ENCODE measurements at places on chromosomes 5 and 9.

- peak; percentile 87 for DNase-seq
Measured at GRCh38 chr9:135925496-135926133, 18.3 kb upstream of the CAMSAP1 start.

DNA sequence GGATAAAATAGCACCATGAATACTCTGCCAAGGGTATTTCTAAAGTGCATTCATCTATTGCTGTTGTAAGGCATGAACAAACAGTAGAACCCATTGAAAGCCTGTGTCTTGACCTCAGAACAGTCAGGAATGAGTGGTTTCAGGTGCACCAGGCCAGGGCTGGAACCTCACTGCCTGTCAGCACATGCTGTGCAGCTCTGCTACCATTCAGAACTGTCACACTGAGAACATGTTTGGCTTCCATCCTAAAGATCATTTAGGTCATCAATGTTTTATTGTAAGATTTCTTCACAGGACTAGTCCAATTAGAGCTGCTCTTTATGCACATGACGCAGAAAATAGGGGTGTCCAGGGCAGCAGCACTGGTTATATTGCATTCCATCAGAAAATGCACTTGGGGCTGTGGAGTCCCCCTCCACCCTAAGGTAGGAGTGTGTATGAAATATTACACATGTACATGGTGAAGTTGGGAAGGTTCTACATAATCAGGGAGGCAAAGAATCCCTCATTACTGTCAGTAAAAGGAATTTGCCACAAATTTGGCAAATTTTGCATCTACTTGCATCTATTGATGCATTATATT lies 408.0 kb downstream of the CTNND2 start:
- no peak for DNase-seq

DNA sequence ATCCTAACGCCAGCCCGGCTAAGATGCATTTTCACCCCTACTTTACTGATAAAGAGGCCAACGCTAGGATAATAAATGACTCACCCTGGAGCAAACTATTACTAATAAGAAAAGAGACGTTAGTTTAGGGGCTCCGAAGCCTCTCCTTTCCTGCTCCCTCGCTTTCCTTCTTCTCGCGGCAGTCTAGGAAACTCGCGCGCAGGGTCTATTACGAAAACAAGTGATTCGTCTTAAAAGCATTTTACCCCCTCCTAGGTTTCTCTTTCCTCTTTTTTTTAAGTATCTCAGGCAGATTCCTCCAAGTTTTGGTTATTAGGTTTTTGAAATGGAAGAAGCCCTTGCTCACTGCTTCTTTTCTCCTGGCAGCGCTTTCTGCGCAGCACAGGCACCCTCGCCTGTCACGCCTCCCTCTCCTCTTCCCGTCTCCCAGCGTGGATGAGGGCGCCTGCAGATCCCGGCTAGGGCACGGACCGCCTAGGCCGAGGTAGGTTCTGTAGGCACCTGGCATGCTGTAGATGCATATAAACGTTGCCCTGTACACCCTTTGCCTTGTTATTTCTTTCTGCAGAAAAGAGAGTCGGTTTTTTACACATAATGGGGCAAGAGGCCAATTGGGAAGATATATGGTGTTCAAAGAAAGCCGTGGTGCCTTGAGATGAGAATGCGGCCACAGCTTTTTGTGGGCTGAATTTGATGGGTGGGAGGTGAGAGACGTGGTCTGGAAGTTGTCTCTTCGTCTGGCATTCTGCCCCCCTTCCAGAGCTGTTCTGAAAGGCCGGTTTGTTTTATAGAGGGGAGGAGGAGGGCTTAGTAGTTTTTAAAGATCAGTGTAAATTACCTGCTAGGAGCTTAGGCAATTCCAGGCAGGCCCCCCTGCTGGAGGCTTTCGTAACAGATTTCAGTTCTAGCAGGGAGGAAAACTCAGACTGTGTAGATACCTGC lies 983 bp downstream of the GCNT1 start:
- DNase-seq: no peak

DNA sequence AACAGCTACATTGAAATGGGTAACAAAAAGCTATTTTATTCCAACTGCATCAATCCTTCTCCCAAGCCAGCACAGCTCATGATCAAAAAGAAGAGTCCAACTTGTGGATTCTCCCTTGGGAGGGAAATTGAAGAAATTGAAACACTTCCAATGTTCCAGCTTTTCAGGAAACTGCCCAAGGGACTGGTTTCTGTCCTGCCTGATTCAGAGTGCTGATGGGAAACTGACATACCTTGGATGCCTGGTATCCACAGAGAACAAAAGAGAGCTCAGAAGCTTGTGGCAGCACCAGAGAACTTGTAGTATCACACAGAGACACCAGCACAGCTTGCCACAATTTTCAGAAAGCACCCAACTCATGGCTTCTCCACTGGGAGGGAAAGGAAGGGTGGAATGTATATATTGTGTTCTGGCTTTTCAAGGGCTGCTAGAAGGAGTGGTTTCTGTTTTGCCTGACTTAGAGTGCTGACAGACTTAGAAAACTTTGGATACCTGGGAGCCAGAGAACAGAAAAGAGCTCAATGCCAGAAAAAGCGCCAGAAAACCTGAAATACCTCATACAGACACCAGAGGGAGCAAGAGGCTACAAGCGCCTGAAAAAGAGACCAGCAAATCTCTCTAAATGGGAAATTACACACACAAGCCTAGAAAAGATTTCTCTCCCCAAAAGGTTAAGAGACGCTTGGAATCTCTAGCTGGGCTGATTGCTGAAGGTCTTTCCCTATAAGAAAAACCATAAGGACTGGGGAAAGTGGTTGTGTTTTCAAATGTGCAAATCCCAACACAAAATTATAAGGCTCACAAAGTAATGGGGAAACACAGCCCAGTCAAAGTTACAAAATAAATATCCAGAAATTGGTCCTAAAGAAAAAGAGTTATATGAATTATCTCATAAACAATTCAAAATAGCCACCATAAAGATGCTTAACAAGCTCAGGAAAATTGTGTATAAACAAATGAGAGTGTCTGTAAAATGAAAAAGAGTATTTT lies 178.8 kb downstream of the SPOCK1 start:
- DNase-seq: no peak

- no peak for DNase-seq
Measured at GRCh38 chr9:112842555-112842954, 48.1 kb downstream of the SLC46A2 start.

DNA sequence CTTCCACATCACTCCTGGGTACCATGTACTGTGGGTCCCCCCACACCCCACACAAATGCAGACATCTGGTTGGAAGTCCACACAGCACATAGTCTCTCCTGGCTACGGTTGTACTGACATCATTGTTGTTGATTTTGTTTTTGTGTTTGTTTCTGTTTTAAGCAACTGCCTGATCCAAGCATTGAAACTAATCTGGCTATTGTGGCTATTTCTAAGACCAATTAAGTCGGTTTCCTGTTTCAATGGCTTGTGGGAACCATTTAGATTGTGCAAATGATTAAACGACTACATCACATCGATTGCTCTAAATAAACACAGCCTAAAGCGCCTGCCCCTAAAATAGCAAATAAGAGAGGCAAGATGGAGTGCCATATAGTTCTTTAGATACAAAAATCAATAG lies 226.8 kb upstream of the IRX4 start:
- no peak for DNase-seq

DNA sequence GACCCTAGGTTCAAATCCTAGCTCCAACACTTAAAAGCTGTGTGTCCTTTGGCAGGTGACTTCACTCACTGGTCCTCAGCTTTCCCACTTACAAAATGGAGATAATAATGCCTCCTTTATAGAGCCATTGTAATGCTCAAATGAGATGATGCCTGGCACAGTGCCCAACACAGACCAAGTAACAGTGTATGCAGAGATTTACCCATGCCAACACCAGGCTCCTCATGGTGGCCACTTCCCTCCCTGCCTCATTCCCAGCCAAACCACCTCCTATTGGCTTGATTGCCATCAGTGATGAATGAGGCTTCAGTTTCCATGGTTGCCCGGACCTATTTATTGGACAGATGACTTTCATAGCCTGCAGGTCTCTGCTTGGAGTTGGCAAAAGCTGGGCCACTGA lies 469.4 kb downstream of the CDK5RAP2 start:
- DNase-seq: no peak

- DNase-seq: no peak
Measured at GRCh38 chr9:107881626-107882300, 392.2 kb upstream of the KLF4 start.

- DNase-seq: no peak
Measured at GRCh38 chr5:97764700-97765099, 581.7 kb upstream of the RIOK2 start.

- no peak for DNase-seq
Measured at GRCh38 chr9:132631280-132631679, 38.5 kb downstream of the DDX31 start.

GRCh38 chr9:133821601-133822429 lies 83.7 kb upstream of the SARDH start:
- no peak for DNase-seq

GRCh38 chr9:75604661-75605060 lies 285.8 kb upstream of the PCSK5 start:
- no peak for DNase-seq

GRCh38 chr5:173238312-173239232 lies 3.6 kb upstream of the NKX2-5 start:
- no peak for DNase-seq

GRCh38 chr9:73270967-73271721 lies 119.5 kb downstream of the ANXA1 start:
- DNase-seq: no peak

GRCh38 chr5:151633892-151634291 lies 42.8 kb upstream of the FAT2 start:
- DNase-seq: no peak

GRCh38 chr5:179907556-179908324 lies at the start of gene TBC1D9B:
Gene TBC1D9B, minus strand, starts transcription at chr5:179907897. Its CDS starts 76 bp downstream, at chr5:179907821.
- peak; percentile 89 for DNase-seq

Data from activated effector memory CD4-positive, alpha-beta T cell treated with anti-CD3 and anti-CD28 coated beads, Interleukin-2, amount 50 U/mL, for 16 hours (primary cell).